Sigmoid colon (tissue), 7 donors: ENCODE measurements at places on chromosomes 4 and X. TPM values are rescaled to one million over a fixed set of nuclear protein-coding genes. Genes with fewer than 3 reads are reported as not detected.

AFF2 gene
- polyA plus RNA-seq: not detected

DCAF8L2 gene
- not detected for polyA plus RNA-seq

ODAM gene
- polyA plus RNA-seq: not detected

CYTL1 gene
- polyA plus RNA-seq: 0.54 TPM

NRK gene
- under 0.01 TPM for polyA plus RNA-seq

TMEM271 gene
- polyA plus RNA-seq: not detected

FOXP3 gene
- polyA plus RNA-seq: not detected

MAGEA6 gene
- polyA plus RNA-seq: not detected

SULT1B1 gene
- 29.8 TPM for polyA plus RNA-seq

TREX2 gene
- 0.87 TPM for polyA plus RNA-seq

SFRP2 gene
- 2.0 TPM for polyA plus RNA-seq

ARSJ gene
- polyA plus RNA-seq: 1.8 TPM

REST gene
- 5.8 TPM for polyA plus RNA-seq

DDIT4L gene
- polyA plus RNA-seq: 0.60 TPM

PAK3 gene
- polyA plus RNA-seq: 0.26 TPM

FAM47A gene
- polyA plus RNA-seq: not detected

RHOXF2B gene
- not detected for polyA plus RNA-seq

CCDC110 gene
- 0.69 TPM for polyA plus RNA-seq

WDFY3 gene
- 7.6 TPM for polyA plus RNA-seq

NAA15 gene
- polyA plus RNA-seq: 12.3 TPM

RBM46 gene
- polyA plus RNA-seq: not detected

LONRF3 gene
- polyA plus RNA-seq: 4.2 TPM

UGT2A1 gene
- polyA plus RNA-seq: not detected

SPIN4 gene
- polyA plus RNA-seq: 2.6 TPM

SPANXD gene
- not detected for polyA plus RNA-seq

PABPC1L2B gene
- 0.03 TPM for polyA plus RNA-seq
